ENCODE measurements at places on chromosomes 11 and 22.

GRCh38 chr11:123616505-123617198, 37.8 kb downstream of the SCN3B start:
- no peak for DNase-seq

DNA sequence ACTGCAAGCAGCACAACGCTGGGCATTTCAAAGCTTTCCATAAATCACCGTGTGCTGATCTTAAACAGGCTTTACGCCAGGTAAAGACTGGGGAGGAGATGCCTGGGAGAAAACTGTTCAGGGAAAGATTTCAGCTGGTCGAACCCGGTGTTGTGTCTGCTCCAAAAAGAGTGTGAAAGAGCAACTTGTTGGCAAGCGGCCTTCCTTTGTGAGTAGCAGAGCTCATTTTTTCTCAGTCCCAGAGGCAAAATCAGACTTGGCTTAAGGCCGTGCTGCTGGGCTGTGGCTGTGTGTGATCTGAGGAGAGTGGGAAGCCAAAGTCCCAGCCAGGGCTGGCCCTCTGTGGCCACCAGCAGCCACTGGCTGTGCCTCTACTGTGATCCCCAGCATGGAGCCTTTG, 75.7 kb upstream of the E2F8 start:
- no peak for DNase-seq

GRCh38 chr22:17264321-17265052, 45.3 kb upstream of the ADA2 start:
- no peak for DNase-seq

GRCh38 chr11:62909107-62909894, 11.9 kb downstream of the CHRM1 start:
- DNase-seq = no peak

DNA sequence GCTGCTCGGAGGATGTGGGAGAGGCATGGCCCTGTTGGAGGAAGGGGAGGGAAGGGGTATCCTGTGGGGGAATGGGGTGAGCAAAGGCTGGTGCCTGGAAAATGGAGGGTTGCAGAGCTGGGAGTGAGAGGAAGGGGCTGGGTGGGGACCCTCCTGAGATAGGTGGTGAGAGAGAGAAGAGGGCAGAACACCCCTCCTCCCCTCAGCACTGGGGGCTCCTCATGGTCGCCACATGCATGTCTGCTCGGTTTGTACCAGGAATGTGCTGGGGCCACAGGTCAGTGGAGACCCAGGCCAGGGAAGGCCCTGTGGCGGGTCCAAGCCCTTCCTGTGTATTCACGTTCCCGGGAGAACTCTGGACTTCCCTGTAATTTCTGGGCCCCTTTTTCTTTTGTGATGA, 27.8 kb upstream of the ACR start:
- no peak for DNase-seq

GRCh38 chr11:17831883-17832282, 97.3 kb downstream of the KCNC1 start:
- DNase-seq = no peak

- no peak for DNase-seq
These were observed 25.0 kb upstream of the KCNQ1OT1 start for GRCh38 chr11:2724653-2725367.

DNA sequence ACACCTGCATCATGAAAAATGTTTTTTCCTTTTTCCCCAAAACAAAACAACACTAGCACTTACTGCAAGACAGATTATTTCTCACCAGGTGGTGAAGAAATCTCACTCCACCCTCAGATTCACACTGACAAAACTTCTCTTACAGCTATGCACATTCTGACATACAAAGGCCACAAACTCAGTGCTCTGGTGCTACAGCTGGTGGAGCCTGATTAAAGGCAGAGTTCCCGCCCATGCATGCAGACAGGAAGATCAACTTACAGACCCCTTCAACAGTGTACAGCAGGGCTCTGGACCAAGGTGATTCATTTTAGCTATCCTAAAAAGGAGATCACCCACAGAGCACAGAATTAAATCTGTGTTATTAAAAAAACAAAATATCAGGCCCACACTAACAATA, 112.6 kb downstream of the CADM1 start:
- no peak for DNase-seq

Data from NCI-H2107 (cell line).